Osteocyte (in vitro differentiated cells): ENCODE measurements at places on chromosomes 7 and 10. TPM values are rescaled to one million over a fixed set of nuclear protein-coding genes. Genes with fewer than 3 reads are reported as not detected.
A peak's percentile ranks its signal among the peaks of the same experiment; 100 is the strongest.

DNA sequence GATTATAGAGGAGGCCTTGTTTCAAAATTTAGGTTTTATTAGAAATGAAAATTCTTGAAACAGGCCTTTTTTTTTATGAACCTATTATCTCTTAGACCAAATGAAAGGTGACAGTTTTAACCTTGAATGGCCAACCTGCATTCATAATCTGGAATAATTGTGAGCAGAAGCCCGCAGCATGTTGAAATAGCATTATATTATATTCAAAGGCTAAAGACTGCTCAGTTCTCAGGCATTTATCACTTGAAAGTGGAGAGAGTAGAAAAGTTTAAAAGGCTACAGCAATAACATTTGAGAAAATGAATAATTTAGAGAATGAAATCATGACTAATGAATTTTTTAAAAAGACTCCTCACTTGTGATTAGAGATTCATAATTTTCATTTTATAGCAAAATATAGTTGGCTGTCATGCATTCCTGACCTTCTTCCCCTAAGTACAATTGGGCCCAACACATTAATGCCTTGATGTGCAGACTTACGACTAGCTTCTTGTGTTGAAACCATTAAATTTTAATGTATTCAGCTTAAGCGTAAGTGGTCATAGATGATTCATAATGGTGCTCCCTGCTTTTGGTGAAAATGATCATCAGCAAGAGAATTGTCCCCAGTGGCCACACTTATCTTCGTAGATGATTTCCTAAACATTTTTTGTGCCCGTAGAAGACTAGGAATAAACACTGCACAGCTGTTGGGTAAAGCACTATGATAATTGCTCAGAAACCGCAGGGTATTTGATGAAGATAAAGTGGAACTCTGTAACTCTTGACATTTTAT is 346.6 kb upstream of the BMPER start:
- DNase-seq: no peak

The FAM13C gene
- 2.3 and 3.2 TPM in 2 replicates for total RNA-seq

- DNase-seq: no peak
Observed at GRCh38 chr10:89808842-89809241, 107.5 kb downstream of the KIF20B start.

The STOX1 gene
- 1.3 and 1.6 TPM in 2 replicates for total RNA-seq

DNA sequence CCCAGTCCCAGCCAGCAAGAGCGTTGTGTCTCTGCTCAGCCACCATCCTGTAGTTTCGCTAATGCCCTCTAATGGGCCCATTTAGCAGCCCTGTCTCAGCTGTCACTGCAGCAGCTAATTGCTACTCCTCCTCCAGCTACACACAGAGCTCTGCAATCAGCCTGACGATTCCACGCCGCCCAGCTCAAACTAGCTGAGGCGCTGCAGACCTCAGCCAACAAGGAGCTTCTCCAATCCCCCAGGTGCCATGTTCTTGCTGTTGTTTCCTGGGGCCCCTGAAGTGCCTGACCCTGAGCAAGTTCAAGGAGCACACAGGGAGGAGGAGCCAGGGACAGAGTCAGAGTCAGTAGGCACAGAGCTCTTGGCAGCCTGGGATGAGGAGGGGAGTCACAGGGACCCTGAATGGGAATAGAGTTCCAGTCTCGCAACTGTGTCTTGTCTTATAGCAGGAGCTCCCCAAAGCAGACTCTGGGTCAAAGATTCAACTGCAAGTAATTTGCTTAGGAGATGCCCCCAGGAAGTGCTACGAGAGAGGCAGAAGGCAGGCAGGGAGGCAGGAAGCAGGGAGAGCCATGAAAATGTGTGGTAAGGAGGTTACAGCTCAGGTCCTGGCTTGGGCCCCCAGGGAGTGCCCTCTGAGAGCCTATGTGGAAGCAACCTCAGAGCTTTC is 135.8 kb upstream of the UNC5B start:
- DNase-seq: peak; percentile 76
